ENCODE measurements at places on chromosomes 11 and 22. TPM values are rescaled to one million over a fixed set of nuclear protein-coding genes. Genes with fewer than 3 reads are reported as not detected.

- H3K36me3 ChIP-seq, result no peaks in the 10 kb centered on the region
- peaks cover 18% of the 10 kb centered on the region for H3K27me3 ChIP-seq
- no peaks in the 10 kb centered on the region for H3K4me1 ChIP-seq
- DNase-seq, result no peak
Measured at GRCh38 chr11:58928691-58929090, 10.6 kb upstream of the GLYATL1 start.

The OR6A2 gene
- total RNA-seq, result not detected

- H3K4me1 ChIP-seq, result no peaks in the 10 kb centered on the region
- no peaks in the 10 kb centered on the region for H3K36me3 ChIP-seq
- H3K27ac ChIP-seq, result no peak overlapping the region
- no peak overlapping the region for H3K4me3 ChIP-seq
- DNase-seq, result no peak
- H3K27me3 ChIP-seq, result no peaks in the 10 kb centered on the region
Measured at GRCh38 chr11:37364246-37364839, 766.3 kb upstream of the RAG2 start.

- no peak for DNase-seq
- no peaks in the 10 kb centered on the region for H3K27me3 ChIP-seq
- peaks cover 6% of the 10 kb centered on the region for H3K4me1 ChIP-seq
- H3K4me3 ChIP-seq, result no peak overlapping the region
Measured at GRCh38 chr22:27851974-27852746, 50.6 kb upstream of the MN1 start.

- no peaks in the 10 kb centered on the region for H3K36me3 ChIP-seq
- no peak overlapping the region for H3K4me3 ChIP-seq
Measured at GRCh38 chr22:45483918-45484499, 18.7 kb upstream of the FBLN1 start.

GRCh38 chr11:31725176-31725575, 85.9 kb downstream of the PAX6 start:
- H3K36me3 ChIP-seq, result no peaks in the 10 kb centered on the region
- no peak overlapping the region for H3K4me3 ChIP-seq
- peaks cover 2% of the 10 kb centered on the region for H3K4me1 ChIP-seq
- DNase-seq, result no peak
- no peaks in the 10 kb centered on the region for H3K27me3 ChIP-seq

DNA sequence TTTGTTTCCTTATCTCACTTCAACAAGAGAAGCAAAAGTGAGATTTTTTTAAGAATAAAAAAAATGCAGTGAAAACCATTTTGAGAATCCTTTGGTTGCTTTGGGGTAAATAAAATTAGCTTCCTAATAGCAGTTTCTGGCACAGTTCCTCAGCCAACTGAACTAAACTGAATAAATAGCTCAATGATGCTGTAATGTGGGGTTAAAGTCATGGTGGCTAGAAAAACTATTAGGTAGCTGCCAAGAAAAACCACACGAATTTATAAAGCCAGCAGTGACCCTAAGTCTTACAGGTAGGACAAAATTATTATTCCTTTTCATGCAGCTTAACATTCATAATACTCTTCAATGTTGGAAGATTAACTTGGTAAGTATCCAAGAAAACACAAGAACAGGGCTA, 142.4 kb downstream of the APIP start:
- DNase-seq, result no peak
- H3K27me3 ChIP-seq, result peaks cover 34% of the 10 kb centered on the region
- H3K4me1 ChIP-seq, result no peaks in the 10 kb centered on the region
- no peak overlapping the region for H3K4me3 ChIP-seq
- no peaks in the 10 kb centered on the region for H3K36me3 ChIP-seq
- H3K27ac ChIP-seq, result no peak overlapping the region

- DNase-seq, result no peak
- no peaks in the 10 kb centered on the region for H3K36me3 ChIP-seq
- H3K27me3 ChIP-seq, result no peaks in the 10 kb centered on the region
- no peak overlapping the region for H3K27ac ChIP-seq
Measured at GRCh38 chr11:55697817-55698216, 35.8 kb downstream of the OR4C6 start.

DNA sequence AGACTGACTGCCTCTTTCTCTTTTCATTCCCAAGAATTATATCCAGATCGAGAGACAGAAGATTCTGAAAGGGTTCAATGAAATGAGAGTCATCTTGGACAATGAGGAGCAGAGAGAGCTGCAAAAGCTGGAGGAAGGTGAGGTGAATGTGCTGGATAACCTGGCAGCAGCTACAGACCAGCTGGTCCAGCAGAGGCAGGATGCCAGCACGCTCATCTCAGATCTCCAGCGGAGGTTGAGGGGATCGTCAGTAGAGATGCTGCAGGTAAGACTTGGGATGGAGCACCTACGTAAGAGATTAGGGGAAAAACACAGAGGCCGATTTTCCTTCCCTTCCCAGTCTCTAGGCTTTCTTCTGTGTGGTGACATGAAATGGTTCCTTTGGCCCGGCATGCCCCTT, 8.7 kb downstream of the TRIM22 start:
- H3K27ac ChIP-seq, result no peak overlapping the region
- peaks cover 31% of the 10 kb centered on the region for H3K4me1 ChIP-seq
- no peak for DNase-seq
- peaks cover 76% of the 10 kb centered on the region for H3K36me3 ChIP-seq
- H3K27me3 ChIP-seq, result no peaks in the 10 kb centered on the region

- H3K27ac ChIP-seq, result no peak overlapping the region
- H3K36me3 ChIP-seq, result no peaks in the 10 kb centered on the region
- no peak for DNase-seq
- H3K4me1 ChIP-seq, result peaks cover 8% of the 10 kb centered on the region
- no peak overlapping the region for H3K4me3 ChIP-seq
- peaks cover 27% of the 10 kb centered on the region for H3K27me3 ChIP-seq
Measured at GRCh38 chr22:35563211-35563610, 22.6 kb downstream of the RASD2 start.

- H3K4me1 ChIP-seq, result peaks cover 44% of the 10 kb centered on the region
- H3K27me3 ChIP-seq, result peaks cover 1% of the 10 kb centered on the region
- H3K36me3 ChIP-seq, result peaks cover 15% of the 10 kb centered on the region
- peak; percentile 69 for DNase-seq
Measured at GRCh38 chr22:39773976-39774539, 119.5 kb downstream of the ENTHD1 start.

GRCh38 chr11:44011797-44012196, 36.0 kb upstream of the ACCSL start:
- no peak overlapping the region for H3K4me3 ChIP-seq
- no peak overlapping the region for H3K27ac ChIP-seq
- H3K27me3 ChIP-seq, result peaks cover 11% of the 10 kb centered on the region
- DNase-seq, result no peak
- H3K4me1 ChIP-seq, result no peaks in the 10 kb centered on the region
- H3K36me3 ChIP-seq, result no peaks in the 10 kb centered on the region

The DRICH1 gene
- total RNA-seq, result 0.48 TPM

DNA sequence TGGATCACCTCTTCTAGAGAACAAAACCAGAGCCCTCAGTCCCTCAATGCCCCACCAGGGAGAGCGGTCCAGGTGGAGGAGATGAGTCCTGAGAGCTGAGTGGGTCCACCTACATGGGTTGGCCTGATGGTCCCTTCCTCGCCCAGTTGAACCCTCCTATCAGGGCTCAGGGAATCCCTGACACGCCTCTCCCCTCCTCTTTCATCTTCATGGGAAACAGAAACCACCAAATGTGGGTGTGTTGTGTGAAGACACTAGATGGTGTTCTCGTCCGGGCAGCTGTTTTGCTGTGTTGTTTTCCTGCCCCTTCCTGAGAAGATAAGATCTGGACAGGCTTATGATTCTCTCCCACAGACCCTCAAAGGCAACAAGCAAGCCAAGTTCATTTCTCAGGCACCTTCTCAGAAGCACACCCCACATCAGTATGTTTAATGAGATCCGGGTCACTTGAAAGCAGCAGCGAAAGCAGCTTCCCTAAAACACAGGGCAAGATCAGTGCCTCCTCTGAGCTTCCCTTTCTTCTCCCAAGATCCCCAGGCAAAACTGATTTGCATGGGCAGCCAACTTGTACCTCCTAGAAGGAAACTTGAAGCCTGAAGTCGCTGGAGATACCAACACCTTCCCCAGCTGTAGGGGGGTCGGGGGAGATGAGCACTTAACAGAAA, 35.3 kb upstream of the POU2AF1 start:
- no peak for DNase-seq
- peaks cover 64% of the 10 kb centered on the region for H3K4me1 ChIP-seq
- H3K4me3 ChIP-seq, result peak overlapping the region; percentile 8
- H3K27ac ChIP-seq, result peak overlapping the region; percentile 58
- no peaks in the 10 kb centered on the region for H3K36me3 ChIP-seq
- H3K27me3 ChIP-seq, result no peaks in the 10 kb centered on the region

The VPS37C gene
- total RNA-seq, result 6.1 TPM

DNA sequence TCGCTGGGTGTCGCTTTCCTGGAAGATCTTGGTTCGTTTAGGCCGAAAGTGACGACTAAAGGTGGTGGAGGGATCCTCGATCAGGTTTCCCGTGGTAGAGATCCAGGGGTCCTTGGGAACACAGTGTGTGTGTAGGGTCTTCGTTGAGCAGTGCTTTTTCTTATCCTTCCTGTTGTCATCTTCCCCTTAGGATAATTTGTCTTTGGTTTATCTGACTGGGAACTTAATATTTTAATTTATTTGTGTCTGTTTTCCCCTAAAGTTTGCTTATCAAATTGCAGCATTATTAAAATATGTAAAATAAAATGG, 403 bp downstream of the RBM7 start:
- H3K36me3 ChIP-seq, result peaks cover 53% of the 10 kb centered on the region
- peak overlapping the region; percentile 97 for H3K27ac ChIP-seq
- peaks cover 46% of the 10 kb centered on the region for H3K4me1 ChIP-seq
- no peaks in the 10 kb centered on the region for H3K27me3 ChIP-seq
- H3K4me3 ChIP-seq, result peak overlapping the region; percentile 95
- DNase-seq, result no peak

The TCP11L1 gene
- 17.6 TPM for total RNA-seq

GRCh38 chr11:9274499-9275258, 9.5 kb upstream of the DENND5A start:
- peaks cover 2% of the 10 kb centered on the region for H3K36me3 ChIP-seq
- H3K4me3 ChIP-seq, result no peak overlapping the region
- H3K4me1 ChIP-seq, result peaks cover 3% of the 10 kb centered on the region
- H3K27me3 ChIP-seq, result peaks cover 27% of the 10 kb centered on the region
- H3K27ac ChIP-seq, result no peak overlapping the region

- H3K4me3 ChIP-seq, result no peak overlapping the region
- peaks cover 35% of the 10 kb centered on the region for H3K4me1 ChIP-seq
- no peak overlapping the region for H3K27ac ChIP-seq
Measured at GRCh38 chr11:69054397-69055211, 5.9 kb downstream of the TPCN2 start.

The SH3BP1 gene
- 161 TPM for total RNA-seq

DNA sequence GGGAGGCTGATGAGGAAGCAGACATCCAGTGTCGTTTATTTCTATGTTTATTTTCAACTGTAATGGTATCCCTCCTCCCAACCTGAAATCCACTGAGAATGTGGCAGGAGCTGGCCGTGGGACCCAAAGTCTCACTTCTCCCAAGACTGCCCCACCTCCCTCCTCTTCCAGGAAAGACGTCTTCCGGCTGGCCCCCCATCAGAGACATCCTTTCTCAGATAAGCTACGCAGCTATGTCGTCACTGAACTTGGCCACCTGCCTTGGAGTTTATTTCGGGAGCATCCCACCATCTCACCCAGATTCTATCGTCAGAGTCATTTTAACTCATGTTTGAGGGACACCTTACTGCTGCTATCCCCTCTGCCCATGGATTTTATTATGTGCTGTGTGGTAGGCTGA, 13.9 kb downstream of the TMEM184B start:
- H3K27me3 ChIP-seq, result no peaks in the 10 kb centered on the region
- no peak overlapping the region for H3K4me3 ChIP-seq
- H3K27ac ChIP-seq, result no peak overlapping the region
- peaks cover 5% of the 10 kb centered on the region for H3K36me3 ChIP-seq

DNA sequence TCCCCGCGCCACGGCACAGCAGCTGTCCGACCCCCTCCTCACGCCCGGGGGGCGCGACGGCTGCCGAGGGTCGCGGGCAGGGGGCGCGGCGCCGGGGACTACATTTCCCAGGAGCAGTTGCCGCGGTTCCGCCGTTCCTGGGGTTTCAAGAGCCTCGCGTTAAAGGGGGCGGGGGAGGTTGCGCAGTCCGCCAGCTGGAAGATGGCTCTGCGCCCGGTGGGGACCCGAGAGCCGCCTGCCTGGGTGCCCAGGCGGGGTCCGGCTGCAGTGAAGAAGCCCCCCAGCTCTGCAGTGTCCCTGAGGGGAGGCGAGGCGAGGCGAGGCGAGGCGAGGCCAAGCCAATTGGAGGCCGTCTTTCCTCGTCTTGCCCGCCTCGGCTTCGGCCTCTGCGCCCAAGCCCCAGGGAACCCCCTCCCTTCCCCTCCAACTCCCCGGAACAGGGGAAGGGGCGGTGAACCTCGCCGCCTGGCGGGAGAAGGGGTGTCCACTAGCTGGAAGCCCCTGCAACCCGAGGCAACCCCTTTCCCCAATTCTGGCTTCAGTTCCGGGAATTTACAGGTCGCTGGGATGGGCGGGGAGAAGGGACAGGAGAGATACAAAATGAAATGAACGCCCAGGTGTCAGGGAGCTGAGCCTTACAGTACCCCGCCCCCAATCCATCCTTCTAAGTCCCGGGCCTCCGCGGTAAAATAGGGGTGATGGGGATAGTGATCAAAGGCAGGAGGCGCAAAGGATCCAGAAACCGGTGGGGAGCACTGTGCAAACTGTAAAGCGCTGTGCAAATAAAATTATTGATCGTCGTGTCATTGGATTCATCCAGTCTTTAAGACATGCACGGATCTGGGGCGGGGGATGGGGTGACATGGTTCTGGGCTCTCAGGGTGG, 5.2 kb upstream of the GCAT start:
- H3K36me3 ChIP-seq, result peaks cover 4% of the 10 kb centered on the region
- no peak for DNase-seq
- no peak overlapping the region for H3K27ac ChIP-seq
- H3K27me3 ChIP-seq, result peaks cover 46% of the 10 kb centered on the region

The TRIM51 gene
- not detected for total RNA-seq

DNA sequence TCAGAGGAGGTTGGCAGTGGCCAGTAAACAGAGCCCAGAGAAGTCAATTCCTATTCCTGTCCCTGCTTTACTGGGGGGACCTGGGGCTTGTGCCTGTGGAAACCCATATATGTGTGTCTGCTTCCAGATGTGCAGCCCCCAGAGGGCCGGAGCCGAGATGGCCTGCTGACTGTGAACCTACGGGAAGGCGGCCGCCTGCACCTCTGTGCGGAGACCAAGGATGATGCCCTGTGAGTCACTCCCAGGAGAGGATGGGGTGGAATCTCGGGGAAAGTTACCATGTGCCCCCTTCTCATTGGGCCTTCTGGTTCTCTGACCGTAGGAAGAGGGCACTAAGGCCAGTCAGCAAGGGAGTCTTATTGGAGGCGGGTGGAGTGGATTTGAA, 5.3 kb downstream of the PLEKHB1 start:
- H3K4me3 ChIP-seq, result no peak overlapping the region
- no peak overlapping the region for H3K27ac ChIP-seq
- H3K27me3 ChIP-seq, result no peaks in the 10 kb centered on the region
- no peaks in the 10 kb centered on the region for H3K36me3 ChIP-seq

The TMEM25 gene
- 6.4 TPM for total RNA-seq

- H3K27me3 ChIP-seq, result peaks cover 43% of the 10 kb centered on the region
- DNase-seq, result no peak
- no peak overlapping the region for H3K4me3 ChIP-seq
Measured at GRCh38 chr11:94400050-94400449, 1.2 kb downstream of the GPR83 start.

All from activated CD4-positive, alpha-beta memory T cell treated with anti-CD3 and anti-CD28 coated beads, Interleukin-2, amount 10 ng/mL, durations not matched to agents 7 days and 5 days (primary cell).